ENCODE measurements at places on chromosomes 6 and 20.

DNA sequence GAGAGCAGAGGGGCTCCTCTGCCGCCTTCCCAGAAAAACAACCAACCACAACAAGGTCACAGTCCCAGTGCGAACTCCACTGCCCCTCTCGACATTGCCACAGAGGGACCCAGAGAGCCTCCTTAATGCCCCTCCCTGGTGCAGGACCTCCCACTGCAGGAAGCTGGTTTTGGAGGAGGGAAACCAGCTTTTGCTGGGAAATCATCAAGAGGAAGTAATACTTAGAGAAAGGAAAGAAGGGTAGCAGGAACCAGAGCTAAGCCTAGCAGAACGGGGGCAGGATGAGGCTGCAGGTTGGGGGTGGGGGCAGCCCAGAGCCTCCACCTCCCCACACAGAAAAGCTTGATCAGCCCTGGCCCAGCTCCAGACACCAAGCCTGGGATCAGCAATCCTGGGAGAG lies 37.7 kb upstream of the SIRPA start:
- DNase-seq, result no peak

DNA sequence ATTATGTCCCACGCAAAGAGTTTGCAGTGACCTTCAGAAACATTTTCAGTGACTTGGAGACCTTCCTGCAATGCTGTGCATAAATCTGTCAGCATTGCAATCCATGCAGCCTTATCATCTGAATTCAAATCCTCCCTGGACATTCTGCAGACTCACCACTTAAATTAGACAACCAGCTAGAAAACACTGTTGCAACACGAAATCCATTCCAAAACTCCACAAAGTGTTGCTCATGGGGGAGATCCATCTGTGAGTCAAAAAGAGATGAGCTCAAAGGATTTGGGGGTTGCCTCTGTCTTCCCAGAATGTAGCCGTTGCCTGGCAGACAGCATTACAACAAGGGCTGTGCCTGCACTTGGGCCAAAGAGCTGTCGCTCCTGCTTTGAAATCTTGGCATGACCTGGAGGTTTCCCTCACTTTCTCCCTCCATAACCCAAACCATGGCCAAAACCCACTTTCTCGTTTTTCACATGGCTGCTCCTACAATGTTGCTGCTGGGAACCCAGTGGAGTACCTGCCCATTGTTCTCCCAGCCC lies 163.5 kb upstream of the CDYL start:
- DNase-seq, result no peak

- no peak for DNase-seq
Measured at GRCh38 chr6:127578900-127579299, 1.9 kb downstream of the C6orf58 start.

GRCh38 chr6:115891750-115892149 lies 168.9 kb downstream of the FRK start:
- DNase-seq, result no peak

- no peak for DNase-seq
Measured at GRCh38 chr6:42914546-42914945, 1.3 kb upstream of the PTCRA start.

GRCh38 chr6:168107191-168107983 lies 28.4 kb upstream of the FRMD1 start:
- DNase-seq, result no peak

- DNase-seq, result peak; percentile 60
Measured at GRCh38 chr6:33702345-33702977, 9.0 kb downstream of the UQCC2 start.

DNA sequence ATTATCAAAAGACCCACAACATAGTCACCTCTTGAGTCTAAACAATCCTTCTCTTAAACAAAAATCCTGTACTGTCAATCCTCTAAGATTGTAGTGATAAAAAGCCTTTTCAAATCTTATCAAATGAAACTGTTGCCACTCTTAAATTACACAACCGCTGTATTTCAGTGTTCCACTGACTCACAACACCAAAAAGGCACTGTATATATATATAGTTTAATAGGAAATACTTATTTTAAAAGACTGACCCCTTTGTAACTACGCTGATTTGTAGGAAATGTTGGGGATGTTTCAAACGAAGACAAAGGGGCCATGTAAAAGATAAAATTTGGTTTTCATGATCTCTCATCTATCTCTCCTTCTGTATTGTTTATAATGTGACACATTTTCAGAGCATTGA lies 14.1 kb downstream of the CPNE1 start:
- no peak for DNase-seq

DNA sequence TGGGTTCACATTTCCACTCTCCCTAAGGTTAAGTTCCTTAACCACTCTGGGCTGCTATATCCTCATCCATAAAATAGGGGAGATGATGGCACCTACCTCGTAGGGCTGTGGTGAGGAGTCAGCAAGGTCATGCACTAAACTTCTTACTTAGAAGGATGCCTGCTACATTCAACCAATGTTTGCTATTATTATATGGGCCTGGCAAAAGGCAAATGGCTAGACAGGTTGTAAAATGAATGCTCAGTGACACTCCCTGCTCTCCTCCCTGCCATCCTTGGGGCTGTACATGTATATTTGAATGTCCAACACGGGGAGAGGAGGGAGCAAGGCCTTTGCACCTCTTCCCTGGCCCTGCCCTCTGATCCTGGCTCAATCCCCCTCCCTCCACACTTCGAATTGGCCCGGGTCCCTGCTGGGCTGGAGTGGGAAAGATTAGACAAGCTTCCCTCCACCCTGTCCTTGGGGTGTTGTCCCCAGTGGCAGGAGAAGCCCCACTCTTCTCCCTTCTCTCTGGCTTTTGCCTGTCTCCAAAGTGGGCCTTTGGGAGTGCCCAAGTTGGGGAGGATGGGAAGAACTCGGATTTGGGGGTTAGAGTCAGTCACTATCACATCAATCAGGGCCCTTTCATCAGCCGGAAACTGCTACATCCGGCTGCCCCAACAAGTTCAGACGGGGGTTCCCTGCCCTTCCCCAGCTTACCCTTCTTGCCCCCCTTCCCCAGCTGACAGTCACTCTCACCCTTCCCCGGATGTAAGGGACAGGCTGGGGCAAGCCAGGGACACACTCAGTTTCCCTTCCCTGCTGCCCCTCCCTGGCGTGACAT lies 36.3 kb upstream of the VEGFA start:
- DNase-seq, result no peak

- no peak for DNase-seq
Measured at GRCh38 chr6:32967151-32968091, 973 bp upstream of the BRD2 start.

- DNase-seq, result no peak
Measured at GRCh38 chr20:25280574-25281535, 33.0 kb downstream of the PYGB start.

GRCh38 chr6:90849686-90850085 lies 262.8 kb upstream of the MAP3K7 start:
- no peak for DNase-seq

DNA sequence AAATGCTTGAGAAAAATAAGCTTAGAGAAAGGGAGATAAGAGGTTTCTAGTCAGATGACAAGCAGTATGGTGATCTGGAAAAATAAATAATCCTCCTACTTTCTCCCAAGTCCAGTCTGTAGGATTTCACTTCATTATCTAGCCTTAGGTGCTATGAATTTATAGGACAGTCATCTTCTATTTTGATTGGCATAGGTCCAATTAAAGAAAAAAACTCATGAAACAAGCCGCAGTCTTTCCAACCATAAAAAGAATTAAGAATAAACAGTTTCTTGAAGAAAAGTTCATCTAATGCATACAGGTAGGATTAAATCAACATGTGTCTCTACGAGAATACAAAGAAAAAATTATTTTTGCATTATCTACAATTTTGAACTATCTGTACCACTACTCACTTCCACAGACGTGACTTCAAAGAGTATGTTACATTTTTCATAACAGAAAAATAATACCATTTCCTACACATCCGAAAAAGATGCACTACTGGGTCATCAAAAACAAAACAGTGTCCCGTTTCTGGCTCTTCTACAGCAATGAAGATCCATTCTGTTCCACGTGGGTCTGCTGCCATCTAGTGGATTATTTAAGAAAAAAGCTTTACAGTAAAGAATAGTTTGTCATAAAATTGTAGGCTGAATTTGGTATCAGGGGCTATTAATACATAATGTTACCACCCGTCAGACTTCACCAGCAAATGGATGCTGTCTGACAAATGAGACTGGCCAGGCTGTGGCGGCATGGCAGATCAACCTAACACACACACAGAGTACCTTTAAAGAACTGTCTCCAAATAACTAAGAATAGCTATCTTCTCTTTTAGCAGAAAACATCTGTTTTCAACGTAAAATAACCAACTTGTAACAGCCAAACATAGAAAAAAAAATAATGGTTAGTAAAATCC lies 28.9 kb downstream of the STX7 start:
- DNase-seq, result peak; percentile 6

GRCh38 chr20:46305331-46305972 lies 2.8 kb downstream of the CDH22 start:
- DNase-seq, result no peak

DNA sequence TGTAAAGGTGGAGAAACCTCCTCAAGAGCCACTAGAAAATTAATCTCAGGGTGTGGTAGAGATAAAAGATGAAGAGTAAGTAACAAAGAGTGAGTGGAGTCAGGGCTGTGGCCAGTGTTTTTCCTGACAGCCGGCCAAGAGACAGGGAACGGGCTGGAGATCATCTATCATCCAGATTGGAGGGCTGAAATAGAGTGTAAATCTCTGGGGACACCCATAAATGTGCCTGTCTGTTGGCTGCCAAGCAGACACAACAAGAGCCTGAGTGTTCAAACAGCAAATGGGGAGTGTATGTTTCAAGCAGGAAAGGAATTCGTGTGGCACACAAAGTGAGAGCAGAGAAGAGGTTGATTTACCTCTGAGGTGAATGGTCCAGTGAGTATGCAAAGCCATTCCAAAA lies 326.4 kb upstream of the KHDRBS2 start:
- DNase-seq, result no peak

- DNase-seq, result no peak
Measured at GRCh38 chr6:169312658-169313346, 59.2 kb upstream of the THBS2 start.
